KBM-7 (cell line): ENCODE measurements at places on chromosomes 2 and 18.
A peak's percentile ranks its signal among the peaks of the same experiment; 100 is the strongest.

GRCh38 chr2:188979187-188980114 lies 5.3 kb downstream of the COL3A1 start:
- DNase-seq = no peak

- no peak for DNase-seq
Measured at GRCh38 chr2:58922245-58922644, 681.1 kb upstream of the FANCL start.

- DNase-seq = no peak
Measured at GRCh38 chr2:168363347-168364092, 92.6 kb upstream of the CERS6 start.

- DNase-seq = peak; percentile 49
Measured at GRCh38 chr2:195533771-195534642, 123.0 kb upstream of the SLC39A10 start.

GRCh38 chr2:221546505-221547225 lies 25.4 kb downstream of the EPHA4 start:
- no peak for DNase-seq

DNA sequence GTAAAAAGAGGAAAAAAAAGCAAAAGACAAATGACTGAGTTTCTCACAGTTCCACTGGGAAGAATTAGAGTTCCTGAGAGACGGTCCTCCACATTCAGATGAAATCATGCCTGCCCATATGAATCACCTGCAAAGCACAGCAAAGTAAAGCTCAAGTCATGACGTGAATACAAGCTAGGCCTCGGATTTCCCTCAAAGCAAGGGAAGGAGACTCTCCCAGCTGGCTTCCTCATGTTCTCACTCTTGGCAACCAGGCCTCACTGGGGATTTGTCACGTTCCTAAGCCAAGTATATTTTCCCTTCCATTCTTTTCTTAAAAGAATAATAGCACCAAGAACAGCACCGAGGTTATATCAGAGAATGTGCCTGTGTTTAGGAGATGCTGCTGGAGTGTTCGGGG lies 47.0 kb downstream of the CYP27C1 start:
- DNase-seq = no peak

- no peak for DNase-seq
Measured at GRCh38 chr2:233387225-233387624, 32.9 kb downstream of the DGKD start.

- peak; percentile 2 for DNase-seq
Measured at GRCh38 chr18:69636529-69637301, 236.0 kb downstream of the DOK6 start.
